D341Med (cell line): ENCODE measurements at places on chromosomes 6 and 20.

DNA sequence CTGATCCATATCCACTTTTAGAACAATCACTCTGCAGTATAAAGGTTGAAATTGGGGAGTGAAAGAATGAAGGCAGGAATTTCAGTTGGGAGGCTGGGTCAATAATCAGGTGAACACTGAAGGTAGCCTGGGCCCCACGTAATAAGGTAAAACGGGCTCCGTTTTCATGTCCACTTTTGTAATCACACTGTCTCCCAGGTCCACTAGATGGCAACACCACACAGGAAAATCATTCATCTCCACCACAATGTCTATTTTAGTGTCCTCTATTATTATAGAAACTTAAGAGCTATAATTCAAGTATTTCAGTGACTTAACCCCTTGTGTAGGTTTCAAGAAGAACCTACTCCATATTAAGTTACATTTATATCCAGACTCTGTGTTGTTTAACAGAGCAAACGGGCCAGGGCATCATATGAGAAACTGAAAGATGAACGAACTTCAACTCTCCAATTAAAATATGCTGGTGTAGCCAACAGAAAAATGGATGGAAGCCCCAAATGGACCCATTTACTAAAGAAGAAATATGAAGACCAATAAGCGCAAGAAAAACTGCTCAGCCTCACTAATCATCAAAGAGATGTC lies 45.9 kb upstream of the MC3R start:
- no peak for DNase-seq

DNA sequence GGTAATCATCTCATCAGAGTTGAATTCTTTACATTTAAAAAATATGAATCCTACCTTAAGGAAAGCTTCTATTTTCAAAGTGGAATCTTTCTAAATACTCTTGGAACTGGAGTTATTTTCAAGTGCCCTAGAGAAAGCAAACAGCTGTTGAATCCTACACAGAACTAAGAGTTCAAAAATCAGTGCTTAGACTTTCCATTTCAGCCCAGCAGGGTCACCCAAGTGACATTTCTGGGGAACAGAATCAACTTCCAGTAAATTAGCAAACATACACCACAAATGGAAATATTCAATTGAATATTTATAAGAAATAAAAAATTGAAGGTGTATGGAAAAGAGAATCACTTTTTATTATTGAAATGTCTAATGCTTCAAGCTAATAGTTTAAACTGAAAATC lies 427.7 kb upstream of the NOX3 start:
- DNase-seq: no peak

- no peak for DNase-seq
These were observed 19.5 kb upstream of the SLC22A7 start for GRCh38 chr6:43278524-43279078.

GRCh38 chr6:41731561-41732086 lies 3.8 kb downstream of the TFEB start:
- DNase-seq: no peak

- no peak for DNase-seq
These were observed 59.6 kb upstream of the ESR1 start for GRCh38 chr6:151747896-151748295.

GRCh38 chr20:17320456-17320855 lies 93.6 kb downstream of the PCSK2 start:
- DNase-seq: no peak

- DNase-seq: no peak
These were observed 27.9 kb upstream of the POPDC3 start for GRCh38 chr6:105207524-105208269.

DNA sequence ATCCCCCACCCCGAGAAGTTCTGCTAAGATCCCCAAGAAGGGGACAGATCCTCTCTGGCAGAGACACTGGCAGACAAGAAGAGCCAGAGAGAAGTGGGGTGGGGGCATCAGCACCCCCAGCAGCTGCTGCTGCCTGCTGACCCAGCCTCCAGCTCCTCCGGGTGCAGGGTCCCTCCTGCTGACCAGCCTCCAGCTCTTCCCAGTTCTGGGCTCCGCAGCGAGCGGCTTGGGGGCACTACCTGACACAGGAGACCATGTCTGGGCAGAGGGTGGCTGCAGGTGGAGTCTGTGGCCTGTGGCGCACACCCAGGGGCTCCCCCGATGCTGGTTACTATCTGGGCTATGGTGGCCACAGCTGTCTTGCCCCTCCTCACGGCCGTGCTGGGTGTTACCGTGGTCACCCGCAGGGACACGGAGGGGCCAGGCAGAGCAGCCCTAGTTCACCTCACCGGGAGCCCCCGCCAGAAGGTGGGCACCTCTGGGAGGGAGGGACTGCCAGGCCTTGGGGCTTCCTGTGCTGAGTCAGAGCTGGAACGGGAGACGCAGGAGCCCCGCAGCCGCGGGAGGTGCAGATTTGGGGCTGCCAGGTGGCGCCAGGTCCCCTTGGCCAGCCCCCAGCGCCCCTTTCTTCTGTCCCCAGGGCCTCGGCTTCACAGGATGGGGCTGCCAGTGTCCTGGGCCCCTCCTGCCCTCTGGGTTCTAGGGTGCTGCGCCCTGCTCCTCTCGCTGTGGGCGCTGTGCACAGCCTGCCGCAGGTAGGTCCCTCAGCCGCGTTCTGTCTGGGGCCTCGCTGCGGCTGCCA lies 630 bp downstream of the LIME1 start:
- peak; percentile 25 for DNase-seq

DNA sequence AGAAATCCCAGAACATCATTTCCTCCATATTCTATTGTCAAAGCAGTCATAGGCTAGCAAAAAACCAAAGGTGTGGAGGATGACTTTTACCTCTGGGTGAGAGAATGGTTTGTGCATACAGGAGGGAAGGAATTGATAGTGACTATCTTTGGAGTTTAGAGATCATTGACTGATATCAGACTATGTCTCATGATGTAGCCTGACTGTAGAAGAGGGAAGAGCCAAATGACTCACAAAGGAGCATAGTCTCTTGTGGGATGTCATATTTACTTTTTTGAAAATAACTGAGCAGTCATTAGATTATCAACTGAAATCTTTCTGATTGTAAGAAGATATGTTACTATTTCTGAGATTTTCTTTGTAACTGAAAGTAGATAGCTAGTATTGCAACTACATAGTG lies 158.5 kb downstream of the FLRT3 start:
- no peak for DNase-seq

DNA sequence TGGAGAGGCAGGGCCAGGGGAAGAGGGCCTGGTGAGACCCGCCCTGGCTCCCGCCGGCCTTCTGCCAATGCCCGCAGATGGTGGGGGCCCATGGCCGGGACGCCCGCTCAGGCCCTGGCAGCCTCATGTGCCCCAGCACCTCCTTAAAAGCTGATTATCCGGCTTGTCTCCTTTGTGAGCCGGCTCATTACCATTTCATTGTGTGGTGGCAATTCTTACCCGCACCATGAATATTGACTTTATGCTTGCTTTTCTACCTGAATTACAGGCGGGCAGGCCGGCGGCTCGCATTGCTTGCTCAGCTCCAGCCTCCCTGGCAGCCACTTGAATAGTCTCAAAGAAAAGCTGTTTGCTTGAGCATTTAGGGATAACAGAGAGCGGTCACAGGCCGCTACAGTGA lies 120.0 kb upstream of the JAG1 start:
- no peak for DNase-seq

DNA sequence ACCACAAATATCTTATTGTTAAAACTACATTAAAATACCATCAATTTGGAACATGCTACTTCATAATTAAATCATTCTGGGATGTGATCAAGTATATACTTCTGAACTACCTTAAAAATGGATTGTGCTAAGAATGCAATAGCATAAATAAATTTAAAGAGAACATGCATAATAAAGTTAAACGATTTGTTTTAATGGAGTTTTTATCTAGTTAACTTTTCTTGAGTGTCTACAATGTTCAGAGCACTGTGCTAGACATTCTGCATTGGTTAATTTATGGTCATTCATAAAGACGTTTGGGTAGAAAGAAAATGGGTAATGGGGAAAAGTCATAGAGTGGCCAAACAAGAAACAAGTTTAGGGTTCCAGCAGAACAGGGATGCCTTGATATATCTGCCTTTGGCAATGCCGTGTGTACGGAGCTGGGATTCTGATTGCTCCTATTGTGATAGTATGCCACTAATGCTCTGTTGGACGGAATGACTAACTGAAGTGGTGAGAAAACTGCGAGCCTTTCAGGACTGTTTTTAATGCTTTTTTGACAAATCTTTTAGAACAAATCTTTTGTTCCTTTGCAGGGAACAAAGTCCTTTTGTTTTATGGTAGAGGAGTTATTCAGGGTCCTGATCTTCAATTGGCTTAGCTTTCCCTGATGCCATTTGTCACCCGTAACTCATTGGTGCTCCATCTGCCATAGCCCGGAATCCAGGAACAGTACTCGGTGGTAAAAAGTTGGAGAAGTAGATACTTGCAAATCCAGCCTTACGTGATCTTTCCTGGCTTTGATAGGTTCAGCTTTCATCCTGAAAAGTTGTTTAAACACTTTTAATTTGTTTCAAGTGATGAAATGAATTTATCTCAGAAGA lies 162.6 kb downstream of the BCKDHB start:
- DNase-seq: no peak

DNA sequence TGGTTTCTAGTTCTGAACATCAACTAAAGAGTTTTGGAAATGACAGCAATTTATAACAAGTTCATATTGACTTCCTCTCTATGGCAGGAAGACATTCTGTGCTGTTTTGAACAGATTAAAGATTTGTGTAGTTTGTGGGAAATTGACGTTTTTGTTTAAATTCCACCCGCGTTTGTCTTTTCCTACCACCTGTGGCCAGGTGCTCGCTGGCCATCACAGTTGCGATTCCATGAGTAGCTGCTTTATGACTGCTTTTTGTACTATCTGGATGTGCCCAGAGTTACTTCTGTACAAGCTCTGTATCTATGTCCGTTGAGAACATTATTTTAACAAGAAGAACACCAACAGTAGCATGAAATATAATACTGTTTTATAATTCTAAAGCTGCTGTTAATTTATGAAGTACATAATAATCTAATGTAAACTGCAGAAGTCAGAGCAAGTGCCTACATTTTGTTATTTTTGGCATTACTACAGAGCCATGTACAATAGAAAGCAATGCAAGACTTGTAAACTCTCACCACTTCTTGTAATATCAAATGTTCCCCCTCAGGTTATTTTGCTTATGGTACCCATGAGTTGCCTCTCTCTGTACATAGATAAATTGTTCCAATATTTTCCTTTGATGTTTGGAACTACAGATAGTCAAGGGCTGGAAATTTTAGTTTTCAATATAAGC lies 33.5 kb downstream of the ZBTB2 start:
- DNase-seq: no peak
